Central memory CD4-positive, alpha-beta T cell (primary cell): ENCODE measurements at places on chromosomes 3 and 15.

- no peak for DNase-seq
Observed at GRCh38 chr3:139491966-139492365, 15.7 kb upstream of the RBP2 start.

DNA sequence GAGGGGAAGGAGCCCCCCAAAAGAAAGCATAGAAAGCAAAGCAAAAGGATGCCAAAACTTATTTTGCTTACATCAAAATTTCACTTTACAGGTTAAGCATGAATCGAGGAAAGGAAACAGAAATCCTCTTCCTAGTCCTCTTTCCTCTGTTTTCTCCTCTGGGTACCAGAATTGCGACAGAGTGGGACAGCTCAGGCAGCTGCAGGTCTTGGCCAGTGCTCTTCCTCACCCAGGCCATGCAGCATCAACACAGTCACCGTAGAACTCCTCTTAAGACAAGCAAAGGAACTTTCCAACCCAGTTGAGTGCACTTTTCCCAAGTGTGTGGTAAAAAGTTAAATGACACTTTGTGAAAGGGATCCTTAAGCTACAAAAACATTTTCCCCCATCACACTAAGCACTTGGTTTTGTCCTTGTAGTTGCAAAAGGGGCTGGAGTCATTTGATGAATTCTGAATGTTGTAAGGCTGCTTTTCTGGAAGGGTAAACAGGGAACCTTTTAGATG lies 45.9 kb upstream of the MEX3B start:
- no peak for DNase-seq

DNA sequence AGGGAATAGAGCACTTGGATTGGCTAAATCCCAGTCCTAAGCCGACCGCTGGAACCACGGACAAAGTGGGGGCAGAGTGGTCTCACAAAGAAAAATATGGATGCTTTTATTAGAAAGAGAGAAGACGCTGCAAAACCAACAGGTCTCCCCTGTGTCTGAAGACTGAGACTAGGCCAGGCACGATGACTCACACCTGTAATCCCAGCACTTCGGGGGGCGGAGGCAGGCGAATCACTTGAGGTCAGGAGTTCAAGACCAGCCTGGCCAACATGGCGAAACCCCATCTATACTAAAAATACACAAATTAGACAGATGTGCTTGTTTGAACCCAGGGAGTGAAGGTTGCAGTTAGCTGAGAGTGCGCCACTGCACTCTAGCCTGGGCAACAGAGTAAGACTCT lies 61.8 kb downstream of the ZDHHC19 start:
- no peak for DNase-seq

GRCh38 chr15:82551646-82552247 lies 11.5 kb upstream of the RPS17 start:
- DNase-seq, result no peak

DNA sequence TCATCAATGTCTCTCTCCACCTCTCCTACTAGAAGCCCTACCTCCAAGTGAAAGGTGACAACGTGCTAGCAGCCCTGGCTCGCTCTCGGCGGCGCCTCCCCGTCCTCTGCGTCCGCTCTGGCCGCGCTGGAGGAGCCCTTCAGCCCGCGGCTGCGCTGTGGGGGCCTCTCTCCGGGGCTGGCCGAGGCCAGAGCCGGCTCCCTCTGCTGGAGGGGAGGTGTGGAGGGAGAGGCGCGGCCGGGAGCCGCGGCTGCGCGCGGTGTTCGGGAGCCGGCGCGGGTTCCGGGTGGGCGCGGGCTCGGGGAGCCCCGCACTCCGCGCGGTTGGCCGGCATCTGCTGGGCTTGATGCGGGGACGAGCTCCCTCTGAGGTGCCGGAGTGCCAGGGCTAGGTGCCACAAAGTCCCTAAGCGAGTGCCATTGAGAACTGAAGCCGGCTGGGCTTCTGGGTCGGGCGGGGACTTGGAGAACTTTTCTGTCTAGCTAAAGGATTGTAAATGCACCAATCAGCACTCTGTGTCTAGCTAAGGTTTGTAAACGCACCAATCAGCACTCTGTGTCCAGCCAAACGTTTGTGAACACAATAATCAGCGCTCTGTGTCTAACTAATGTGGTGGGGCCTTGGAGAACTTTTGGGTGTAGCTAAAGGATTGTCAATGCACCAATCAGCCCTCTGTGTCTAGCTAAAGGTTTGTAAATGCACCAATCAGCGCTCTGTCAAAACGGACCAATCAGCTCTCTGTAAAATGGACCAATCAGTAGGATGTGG lies 84.8 kb upstream of the ARRDC4 start:
- no peak for DNase-seq

GRCh38 chr15:52067545-52067926 lies 45.0 kb downstream of the BCL2L10 start:
- DNase-seq, result no peak

DNA sequence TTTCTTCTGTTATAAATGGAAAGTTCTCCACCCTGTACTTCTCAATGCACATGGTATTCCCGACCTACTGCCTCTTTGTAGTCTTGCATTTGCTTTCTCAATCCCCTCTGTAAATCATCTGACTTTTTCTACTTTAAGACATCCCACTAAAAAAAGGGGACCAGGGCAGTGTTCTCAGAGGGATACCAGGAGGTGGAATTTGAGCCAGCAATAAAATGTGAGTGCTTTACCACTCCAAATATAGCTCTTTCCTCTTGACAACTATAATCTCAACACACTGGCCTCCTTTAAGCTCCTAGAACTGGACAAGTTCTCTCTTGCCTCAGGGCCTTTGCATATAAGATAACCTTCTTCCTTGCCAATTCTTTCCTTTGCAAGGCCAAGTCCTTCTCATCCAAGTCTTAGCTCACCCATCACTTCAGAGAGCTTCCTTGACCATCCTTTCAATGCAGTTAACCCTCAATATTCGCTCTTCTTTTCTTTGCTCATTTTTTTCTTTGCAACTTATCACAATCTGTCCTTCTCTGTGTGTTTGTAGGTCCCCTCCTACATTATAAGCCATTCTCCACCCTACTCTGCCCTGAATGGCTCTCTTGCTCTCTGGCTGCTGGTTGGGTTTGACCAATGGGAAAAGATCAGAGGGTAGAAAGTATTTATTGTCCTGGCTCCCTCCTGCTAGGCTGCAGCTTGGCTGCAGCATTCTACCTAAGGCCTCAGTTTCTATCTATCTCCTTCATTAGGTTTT lies 93.4 kb downstream of the PRICKLE2 start:
- no peak for DNase-seq

GRCh38 chr3:46667061-46667621 lies 26.3 kb downstream of the ALS2CL start:
- no peak for DNase-seq

- DNase-seq, result no peak
Observed at GRCh38 chr15:74027688-74028087, 33.2 kb downstream of the PML start.

DNA sequence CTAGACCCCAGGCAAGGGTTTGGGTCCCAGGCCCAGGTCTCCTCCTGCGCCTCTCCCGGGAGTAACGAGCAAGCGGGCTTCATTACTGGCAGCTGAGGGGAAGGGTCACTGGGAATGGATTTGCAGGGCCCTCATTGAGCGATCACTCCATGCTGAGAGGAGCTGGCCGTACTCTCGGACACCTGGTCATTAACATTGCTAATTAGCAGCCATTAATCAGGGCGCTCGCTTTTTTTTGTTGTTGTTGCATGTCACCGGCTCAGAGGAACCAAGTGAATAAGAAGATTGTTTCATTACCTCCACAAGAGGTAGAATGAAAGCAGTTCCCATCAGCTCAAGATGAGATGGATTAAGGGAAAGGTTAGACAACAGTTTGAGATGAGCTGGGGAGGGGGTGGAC lies 293.0 kb upstream of the ATP11B start:
- no peak for DNase-seq

DNA sequence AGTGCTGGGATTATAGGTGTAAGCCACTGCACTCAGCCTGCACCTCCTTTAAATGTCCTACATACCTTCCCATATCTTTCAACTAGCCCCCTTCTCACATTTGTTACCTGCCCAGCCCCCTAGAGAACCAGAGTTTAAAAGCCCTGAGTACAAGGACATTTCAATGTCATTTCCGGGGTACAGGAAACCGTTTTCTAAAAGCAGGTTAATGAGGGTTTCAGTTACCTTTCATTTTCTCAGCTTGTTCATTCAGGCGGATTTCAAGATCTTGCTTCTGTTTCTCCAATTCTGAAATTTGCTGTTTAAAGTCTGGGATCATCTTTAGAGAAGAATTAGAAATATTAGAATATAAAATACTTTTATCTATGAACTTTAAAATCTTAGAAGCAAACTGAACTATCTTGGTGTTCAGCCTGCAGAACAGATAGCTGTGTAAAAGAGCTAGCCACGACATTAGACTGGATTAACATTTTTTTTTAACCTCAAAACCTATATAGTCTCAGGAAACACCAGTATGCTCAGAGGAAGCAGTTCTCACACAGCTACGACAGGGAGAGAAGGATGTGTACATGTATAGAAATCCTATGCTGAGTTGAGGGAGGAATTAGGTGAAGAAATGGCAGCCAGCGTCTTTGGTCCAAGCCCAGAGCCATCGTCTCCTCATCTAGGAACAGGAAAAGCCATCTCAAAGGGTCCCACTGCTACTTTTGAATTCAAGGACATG lies 29.9 kb upstream of the GNB5 start:
- no peak for DNase-seq

- no peak for DNase-seq
Observed at GRCh38 chr15:47801522-47801921, 84.2 kb downstream of the SEMA6D start.

GRCh38 chr3:78844307-78844706 lies 923.5 kb downstream of the ROBO1 start:
- DNase-seq, result no peak

DNA sequence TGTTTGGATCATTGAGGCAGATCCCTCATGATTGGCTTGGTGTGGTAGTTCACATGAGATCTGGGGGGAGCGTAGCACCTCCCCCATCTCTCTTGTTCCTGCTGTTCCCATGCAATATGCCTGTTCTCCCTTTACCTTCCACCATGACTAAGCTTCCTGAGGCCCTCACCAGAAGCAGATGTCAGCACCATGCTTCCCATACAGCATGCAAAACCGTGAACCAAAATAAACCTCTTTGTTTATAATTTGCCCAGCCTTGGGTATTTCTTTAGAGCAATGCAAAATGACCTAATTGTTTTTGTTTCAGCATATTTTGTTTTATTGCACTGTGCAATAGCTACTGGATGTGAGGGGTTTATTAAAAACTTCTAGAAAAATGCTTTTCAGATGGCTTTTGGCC lies 56.6 kb upstream of the CHST2 start:
- DNase-seq, result no peak

- no peak for DNase-seq
Observed at GRCh38 chr3:187902041-187902471, 156.8 kb upstream of the BCL6 start.

DNA sequence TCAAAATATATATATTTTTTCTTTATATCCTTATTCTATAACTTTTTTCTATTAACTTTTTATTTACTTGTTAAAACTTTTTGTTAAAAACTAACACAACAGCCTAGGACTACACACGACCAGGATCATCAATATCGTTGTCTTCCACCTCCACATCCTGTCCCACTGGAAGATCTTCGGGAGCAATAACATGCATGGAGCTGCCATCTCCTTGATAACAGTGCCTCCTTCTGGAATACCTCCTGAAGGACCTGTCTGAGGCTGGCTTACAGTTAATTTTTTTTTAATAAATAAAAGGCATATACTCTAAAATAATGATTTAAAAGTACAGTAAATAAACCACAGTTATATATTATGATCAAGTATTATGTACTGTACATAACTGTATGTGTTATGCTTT lies 58.9 kb downstream of the SFMBT1 start:
- DNase-seq, result no peak

DNA sequence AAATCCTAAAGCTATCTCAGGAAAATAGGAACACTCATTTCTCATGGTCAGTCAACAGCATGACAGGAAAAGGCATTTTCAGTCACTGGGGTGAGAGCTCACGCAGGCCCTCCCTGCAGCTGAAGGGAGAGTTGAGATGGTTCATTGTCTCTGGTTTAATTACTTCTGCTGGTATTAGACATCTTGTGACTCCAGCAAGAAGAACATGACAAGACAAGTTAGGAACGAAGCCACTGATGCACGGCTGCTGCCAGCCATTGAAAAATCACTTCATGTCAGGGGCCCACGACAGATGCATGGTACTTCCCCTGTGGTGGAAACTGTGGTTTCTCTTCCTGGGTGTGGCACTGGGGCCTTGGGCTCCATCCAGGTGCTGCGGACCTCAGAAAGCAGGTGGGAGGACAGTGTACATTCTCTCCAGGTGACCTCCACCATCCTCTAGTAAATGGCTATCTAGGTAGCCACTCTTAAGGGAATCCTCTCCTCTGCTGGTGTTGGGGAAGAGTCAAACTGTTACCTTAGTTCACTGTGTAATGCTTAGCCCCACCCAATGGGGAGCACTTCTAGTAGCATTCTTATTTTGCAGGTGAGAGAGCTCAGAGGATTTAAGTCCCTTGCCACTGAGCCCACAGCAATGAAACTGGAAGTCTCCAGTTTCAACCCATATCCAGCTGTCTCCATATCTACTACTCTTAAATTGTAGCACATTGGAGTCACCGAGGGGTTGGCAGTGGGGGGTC lies 274.2 kb downstream of the LRTM1 start:
- DNase-seq, result no peak

DNA sequence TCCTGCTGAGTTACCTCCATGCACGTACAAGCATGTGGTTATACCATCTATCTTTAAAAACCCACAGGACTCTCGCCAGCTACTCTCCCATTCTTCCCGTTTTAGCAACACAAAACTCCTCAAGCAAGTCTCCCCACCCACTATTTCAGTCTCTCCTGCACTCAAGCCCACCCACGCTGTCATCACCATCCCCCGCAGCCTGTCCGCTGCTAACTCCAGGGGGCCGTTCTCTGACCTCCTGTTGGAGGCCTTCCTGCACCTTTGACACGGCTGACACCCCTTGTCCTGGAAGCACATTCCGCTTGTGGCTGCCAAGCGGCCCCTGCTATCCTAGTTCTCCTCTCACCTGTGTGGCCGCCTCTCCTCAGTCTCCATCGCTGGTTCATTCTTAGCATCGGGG lies 7.5 kb upstream of the PCSK6 start:
- DNase-seq, result no peak

GRCh38 chr3:46286947-46287565 lies 44.8 kb downstream of the CCR3 start:
- no peak for DNase-seq

DNA sequence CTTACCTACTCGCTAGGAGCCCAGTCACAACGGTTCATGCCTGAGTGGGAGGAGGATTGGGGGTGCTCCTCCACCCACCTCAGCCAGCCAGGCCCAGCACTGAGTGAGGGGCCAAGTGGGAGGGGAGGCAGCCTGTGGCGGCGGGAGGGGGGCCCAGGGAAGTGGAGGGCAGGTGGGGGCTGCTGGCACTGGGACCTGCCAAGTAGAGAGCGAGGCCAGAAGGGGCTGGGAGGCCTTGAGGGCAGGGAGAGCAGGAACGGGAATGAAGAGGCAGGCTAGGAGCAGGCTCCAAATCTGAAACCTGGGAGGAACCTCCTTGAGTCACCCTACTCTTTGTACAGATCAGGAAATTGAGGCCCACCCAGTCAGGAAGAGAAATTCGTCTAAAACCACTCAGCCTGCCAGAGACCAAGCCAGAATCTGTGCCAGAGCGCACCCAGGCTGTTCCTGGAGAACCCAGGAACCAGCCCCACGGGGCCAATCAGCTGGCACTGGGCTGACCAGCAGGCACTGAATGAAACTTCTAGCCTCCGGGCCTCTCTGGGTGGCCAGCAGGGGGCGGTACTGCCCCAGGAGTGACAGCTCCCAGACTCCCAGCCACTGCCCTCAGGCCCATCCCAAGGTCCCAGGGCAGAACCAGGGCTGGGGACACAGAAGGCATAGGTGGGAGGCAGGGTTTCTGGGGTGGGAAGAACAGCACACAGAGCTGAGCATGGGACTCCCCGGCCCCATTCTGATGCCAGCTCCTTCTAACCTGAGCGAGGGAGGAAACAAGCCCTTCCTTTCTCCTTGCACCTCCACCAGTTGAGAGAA lies 14.8 kb upstream of the CYP11A1 start:
- peak; percentile 61 for DNase-seq
